ENCODE measurements at places on chromosomes 11 and 22. TPM values are rescaled to one million over a fixed set of nuclear protein-coding genes. Genes with fewer than 3 reads are reported as not detected.
A peak's percentile ranks its signal among the peaks of the same experiment; 100 is the strongest.

DNA sequence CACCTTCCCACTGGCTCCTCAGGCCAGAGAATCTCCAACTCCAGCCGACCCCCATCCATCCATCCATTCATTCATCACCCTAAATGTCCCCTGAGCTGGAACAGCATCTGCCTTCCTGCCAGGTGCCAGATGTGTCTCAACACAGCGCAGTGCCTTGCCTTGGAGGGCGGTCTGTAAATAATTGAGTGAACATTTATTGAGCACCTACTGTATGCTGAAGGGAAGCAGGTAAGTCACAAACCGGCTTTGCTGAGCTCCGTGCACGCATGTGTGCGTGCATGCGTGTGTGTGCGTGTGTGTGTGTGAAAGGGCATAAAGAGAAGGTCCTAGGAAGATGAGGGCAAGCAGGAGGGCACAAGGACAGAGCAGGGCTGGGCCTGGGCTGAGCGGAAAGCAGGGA, 10.2 kb downstream of the KCNJ4 start:
- H3K4me1 ChIP-seq: peaks cover 13% of the 10 kb centered on the region
- H3K27me3 ChIP-seq: peaks cover 5% of the 10 kb centered on the region
- no peak for DNase-seq
- H3K36me3 ChIP-seq: no peaks in the 10 kb centered on the region

GRCh38 chr22:32809786-32810554, 8.5 kb downstream of the TIMP3 start:
- H3K4me1 ChIP-seq: peaks cover 32% of the 10 kb centered on the region
- peak overlapping the region; percentile 16 for H3K27ac ChIP-seq
- no peaks in the 10 kb centered on the region for H3K36me3 ChIP-seq
- no peak for DNase-seq
- H3K27me3 ChIP-seq: no peaks in the 10 kb centered on the region

GRCh38 chr11:132056689-132057088, 686.3 kb downstream of the NTM start:
- no peak for DNase-seq
- peaks cover 30% of the 10 kb centered on the region for H3K27me3 ChIP-seq
- H3K4me1 ChIP-seq: no peaks in the 10 kb centered on the region
- no peak overlapping the region for H3K4me3 ChIP-seq

SYT8 gene
- 1.2 TPM for total RNA-seq

LDHAL6A gene
- not detected for total RNA-seq

GRCh38 chr11:13667245-13667644, 1.2 kb upstream of the FAR1 start:
- peaks cover 27% of the 10 kb centered on the region for H3K4me1 ChIP-seq
- H3K4me3 ChIP-seq: peak overlapping the region; percentile 75
- no peak overlapping the region for H3K27ac ChIP-seq
- no peaks in the 10 kb centered on the region for H3K36me3 ChIP-seq
- DNase-seq: no peak
- H3K27me3 ChIP-seq: no peaks in the 10 kb centered on the region

SCGB1C1 gene
- total RNA-seq: not detected

DNA sequence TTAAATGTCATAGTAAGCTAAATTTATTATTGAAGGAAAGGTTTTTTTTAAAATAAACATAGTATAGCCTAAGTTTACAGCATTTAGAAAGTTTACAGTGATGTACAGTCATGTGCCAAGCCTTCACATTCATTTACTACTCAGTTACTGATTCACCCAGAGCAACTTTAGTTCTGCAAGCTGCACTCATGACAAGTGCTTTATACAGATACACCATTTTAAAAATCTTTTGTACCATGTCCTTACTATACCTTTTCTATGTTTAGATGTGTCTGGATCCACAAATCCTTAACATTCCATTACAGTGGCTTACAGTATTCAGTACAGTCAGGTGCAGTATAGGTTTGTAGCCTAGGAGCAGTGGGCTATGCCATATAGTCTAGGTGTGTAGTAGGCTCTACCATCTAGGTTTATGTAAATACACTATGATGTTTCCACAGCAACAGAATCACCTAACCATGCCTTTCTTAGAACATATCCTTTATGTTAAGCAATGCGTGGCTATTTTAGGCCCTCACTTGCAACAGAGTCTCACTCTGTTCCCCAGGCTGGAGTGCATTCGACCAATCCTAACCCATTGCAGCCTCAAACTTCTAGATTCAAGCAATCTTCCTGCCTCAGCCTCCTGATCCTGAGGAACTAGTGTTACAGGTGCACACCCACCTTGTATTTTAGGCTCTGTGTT, 79.5 kb upstream of the SLC25A18 start:
- DNase-seq: no peak
- no peaks in the 10 kb centered on the region for H3K4me1 ChIP-seq
- H3K27ac ChIP-seq: no peak overlapping the region
- no peak overlapping the region for H3K4me3 ChIP-seq
- no peaks in the 10 kb centered on the region for H3K27me3 ChIP-seq
- H3K36me3 ChIP-seq: peaks cover 4% of the 10 kb centered on the region

GGTLC2 gene
- total RNA-seq: 0.31 TPM

APOBEC3A gene
- total RNA-seq: not detected
